Gastrocnemius medialis (tissue), 4 donors: ENCODE measurements at places on chromosomes 5 and 9. TPM values are rescaled to one million over a fixed set of nuclear protein-coding genes. Genes with fewer than 3 reads are reported as not detected.

Gene IZUMO3
- total RNA-seq: not detected

Gene PCDHAC1
- total RNA-seq: 0.13 TPM

Gene SLC25A2
- not detected for total RNA-seq

Gene CCDC152
- 0.61 TPM for total RNA-seq

Gene MORN5
- total RNA-seq: not detected

Gene HAVCR2
- 5.0 TPM for total RNA-seq

Gene IL3
- not detected for total RNA-seq

Gene SHOC1
- not detected for total RNA-seq

Gene N4BP3
- 2.3 TPM for total RNA-seq

Gene ALDH1B1
- total RNA-seq: 26.0 TPM

Gene PCDHB15
- 0.33 TPM for total RNA-seq

Gene ARRDC1
- 20.5 TPM for total RNA-seq

Gene RPS14
- 1,865 TPM for total RNA-seq

Gene SLC4A9
- not detected for total RNA-seq

Gene C9orf153
- 0.87 TPM for total RNA-seq

Gene OR1K1
- total RNA-seq: not detected

Gene ADAMTS2
- total RNA-seq: 2.8 TPM

Gene GPR151
- total RNA-seq: not detected

Gene ELP1
- total RNA-seq: 15.6 TPM
